ENCODE measurements at places on chromosomes 13 and 19.

DNA sequence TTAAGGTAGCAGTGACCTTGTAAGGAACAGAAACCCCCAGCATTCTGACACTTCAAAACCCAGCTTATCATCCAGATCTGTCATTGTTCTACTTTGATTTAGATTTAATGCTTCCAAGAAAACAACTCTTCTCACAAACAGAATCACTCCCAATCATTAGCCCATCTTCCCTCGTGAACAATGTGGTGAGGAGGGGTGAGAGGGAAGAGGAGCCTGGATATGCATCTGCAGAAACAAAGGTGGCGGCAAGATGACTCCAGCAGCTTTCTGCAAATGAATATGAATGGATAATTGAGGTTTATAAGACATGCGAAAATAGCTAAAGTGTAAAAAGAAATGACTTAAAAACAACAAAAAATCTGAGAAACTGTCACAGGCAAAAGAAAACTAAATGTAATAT is 859.9 kb upstream of the SLC10A2 start:
- no peak for DNase-seq

- DNase-seq: no peak
These were observed 3.1 kb upstream of the PRR20A start for GRCh38 chr13:57137585-57137984.

GRCh38 chr19:2728783-2729387 is 7.7 kb upstream of the DIRAS1 start:
- DNase-seq: no peak

DNA sequence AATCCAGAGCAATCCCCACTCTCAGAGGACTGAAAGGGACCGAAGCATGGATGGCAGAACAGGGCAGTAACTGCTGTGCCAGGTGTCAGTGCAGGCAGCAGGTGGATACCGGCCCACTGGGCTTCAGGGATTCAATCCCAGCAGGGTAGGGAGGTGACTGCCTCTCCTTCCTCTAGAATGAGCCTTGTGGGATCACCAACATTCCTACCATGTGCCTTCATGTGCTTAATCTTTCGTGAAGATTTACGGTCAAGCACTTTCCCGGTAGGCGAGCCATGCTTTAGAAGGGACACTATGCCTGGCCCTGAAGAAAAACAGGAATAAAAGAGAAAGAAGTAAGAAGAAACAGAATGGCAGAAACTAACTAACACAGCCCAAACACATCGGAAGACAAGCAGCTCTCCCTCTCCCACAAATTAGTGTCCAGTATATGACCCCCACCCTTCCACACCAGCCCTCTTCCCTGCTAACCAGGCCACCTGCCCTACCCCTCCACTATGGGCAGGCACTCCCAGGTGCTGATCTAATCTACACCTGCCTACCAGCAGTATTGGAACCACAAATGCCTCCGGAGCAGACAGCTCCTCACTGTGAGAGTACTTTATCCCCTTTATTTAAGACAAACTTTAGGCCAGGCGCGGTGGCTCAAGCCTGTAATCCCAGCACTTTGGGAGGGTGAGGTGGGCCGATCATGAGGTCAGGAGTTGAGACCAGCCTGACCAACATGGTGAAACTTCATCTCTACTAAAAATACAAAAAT is 162.5 kb downstream of the NUFIP1 start:
- no peak for DNase-seq

DNA sequence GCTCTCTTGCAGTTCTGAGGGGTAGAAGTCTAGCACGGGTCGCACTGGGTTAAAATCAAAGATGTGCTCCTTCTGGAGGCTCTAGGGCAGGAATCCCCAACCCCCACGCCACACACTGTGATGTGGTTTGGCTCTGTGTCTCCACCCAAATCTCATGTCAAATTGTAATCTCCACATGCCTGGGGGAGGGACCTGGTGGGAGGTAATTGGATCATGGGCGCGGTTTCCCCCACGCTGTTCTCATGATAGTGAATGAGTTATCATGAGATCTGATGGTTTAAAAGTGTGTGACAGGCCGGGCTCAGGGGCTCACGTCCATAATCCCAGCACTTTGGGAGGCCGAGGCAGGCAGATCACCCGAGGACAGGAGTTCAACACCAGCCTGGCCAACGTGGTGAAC is 26.6 kb upstream of the CALM3 start:
- DNase-seq: peak; percentile 9

GRCh38 chr13:33262594-33262993 is 23.0 kb downstream of the STARD13 start:
- no peak for DNase-seq

DNA sequence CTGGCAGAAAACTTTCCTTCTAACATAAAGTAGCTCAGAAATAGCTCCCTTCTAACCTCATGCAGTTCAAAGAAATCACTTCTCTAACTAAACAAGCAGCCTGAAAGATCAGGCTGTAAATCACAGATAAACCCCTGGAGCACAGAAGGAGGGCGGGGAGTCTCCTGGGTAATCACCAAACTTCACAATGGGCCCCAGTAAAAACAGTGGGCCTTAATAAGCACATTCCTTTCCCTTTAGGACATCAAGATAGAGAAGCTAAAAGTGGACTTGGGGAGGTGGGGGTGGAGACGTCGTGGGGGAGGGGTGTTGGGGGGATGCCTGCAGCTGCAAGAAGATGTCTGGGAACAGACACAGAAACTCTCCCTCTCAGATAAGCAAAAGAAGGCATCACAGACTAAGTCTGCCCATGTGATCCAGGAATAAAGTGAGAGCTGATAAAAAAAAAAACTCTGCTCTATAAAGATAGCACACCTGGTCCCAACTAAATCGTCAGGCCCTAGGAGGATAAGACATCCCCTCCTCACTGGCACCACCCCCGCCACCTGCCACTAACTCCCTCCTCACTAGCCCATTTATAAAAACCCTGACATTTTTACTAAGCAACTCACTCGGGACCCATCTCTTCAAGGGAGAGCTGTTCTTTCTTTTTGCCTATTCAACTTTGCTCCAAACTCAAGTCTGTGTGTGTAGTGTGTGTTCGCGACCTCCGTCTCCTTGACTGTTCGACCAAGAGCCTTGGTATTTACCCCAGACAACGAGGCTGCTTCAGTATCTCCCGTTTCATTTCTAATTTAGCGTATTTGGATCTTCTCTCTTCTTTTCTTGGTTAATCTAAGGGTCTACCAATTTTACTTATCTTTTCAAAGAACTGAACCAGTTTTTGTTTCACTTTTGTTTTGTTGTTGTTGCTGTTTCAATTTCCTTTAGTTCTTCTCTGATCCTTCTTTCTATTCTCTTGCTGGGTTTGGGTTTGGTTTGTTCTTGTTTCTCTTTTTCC is 31.7 kb downstream of the DNAJC15 start:
- DNase-seq: peak; percentile 86

- DNase-seq: peak; percentile 8
These were observed 140.5 kb downstream of the KLF12 start for GRCh38 chr13:73993661-73994060.

DNA sequence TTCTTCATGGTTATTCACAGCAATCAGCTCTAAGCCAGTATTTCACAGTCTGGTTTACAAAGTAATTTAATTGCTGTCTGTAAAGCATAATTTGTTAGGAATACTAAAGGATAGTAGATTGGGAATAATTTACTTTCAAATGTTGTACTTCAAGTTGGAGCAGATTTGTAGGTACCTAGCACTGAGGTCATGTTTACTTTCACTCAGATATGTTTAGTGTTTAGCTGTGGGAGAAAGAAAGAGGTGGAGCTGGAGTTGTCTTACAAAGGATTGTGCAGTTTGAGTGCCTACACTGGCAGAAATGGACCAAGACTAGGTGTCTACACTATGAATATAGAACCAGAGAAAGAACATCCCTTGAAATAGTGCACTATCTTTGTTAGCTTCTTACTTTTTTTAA is 464.6 kb downstream of the PCDH9 start:
- DNase-seq: no peak

GRCh38 chr19:58361900-58362271 is 665 bp downstream of the ZNF497 start:
- no peak for DNase-seq

DNA sequence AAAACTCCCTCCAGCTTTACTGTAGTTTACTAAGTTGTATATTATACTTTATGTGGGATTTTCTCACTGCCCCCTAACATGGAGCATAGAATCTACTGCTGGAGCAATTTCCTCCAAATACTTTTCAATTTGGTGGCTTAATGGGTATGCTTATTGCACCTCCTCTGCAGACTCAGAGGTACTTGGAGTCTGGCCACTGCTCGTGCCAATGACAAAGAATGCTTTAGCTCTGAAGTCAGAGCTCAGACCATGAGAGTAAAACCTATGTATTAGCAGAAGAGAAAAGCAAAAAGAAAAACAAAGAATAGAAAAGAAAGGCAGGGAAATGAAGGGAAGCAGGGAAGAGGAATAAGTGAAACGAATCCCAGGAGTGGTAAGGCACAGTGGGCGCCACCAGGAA is 71.9 kb downstream of the SUCLA2 start:
- no peak for DNase-seq

- DNase-seq: no peak
These were observed 6.1 kb downstream of the MKNK2 start for GRCh38 chr19:2044709-2045500.

DNA sequence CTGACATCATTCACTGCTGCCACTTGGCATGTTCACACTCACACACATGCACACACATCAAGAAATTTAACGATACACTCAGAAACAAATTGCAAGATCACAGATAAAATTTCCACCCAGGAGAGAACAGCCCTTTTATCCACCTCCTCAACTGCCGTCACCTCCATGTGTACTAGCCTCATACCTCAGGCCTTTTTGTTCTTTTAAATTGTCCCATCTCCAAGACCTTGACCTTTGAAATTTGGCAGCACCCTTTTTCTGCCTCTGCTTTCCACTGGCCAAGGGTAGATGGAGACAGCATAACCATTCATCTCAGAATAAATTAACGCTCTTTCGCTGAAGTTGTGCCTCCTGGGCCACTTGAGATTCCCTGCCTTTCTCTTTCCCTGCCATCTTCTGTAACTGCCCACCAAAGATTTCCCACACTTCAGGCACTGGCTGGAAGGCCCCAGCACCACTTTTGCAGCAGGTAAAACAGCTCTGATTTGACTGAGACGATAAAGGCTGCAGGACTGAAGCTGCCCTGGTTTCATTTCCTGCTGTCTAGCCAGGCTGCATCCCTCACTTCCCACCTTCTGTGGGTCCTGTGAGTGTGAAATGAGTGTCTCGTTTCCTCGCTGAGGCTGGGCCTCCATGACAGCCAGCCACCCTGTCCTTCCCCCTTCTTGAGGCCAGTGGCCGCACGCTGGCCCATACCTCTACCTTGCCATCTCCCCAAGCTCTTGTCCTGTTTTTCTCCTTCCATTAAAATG is 39.3 kb downstream of the MBNL2 start:
- DNase-seq: no peak

DNA sequence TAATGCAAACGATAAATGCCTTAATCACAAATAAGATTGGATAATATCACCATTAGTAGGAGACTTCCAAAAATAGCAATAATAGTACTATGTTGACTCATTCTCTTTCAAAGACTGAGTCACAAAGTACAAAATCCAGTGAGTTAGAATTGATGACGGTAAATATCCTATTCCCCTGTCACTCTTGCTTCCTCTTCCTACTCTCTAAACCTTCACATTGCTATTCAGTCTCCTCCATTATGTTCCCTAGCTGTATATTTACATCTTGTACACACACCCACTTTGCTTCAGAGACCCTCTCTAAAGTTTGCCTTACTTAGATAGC is 26.3 kb upstream of the INTS6 start:
- DNase-seq: no peak

- no peak for DNase-seq
These were observed 12.3 kb upstream of the ZNF556 start for GRCh38 chr19:2854849-2855248.

DNA sequence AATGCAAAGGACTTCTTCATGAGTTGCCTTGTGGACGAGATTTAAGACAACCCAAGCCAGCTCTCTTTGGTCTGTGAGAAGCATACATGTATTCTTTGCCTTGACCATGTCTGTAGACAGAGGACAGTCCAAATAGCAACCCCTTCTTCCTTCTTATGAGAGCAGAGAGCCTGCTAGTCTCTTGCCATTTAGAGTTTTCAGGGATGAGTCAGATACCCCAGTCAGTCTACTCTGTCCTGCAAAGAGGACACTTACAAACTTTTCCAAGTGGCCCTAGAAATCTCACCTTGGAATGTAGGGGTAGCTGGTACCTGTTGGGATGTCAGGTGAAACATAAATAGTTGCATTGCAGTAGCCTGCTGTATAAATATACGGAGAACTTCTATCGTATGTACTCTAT is 36.7 kb downstream of the DNAJC3 start:
- DNase-seq: no peak

- DNase-seq: no peak
These were observed 566.3 kb downstream of the LIG4 start for GRCh38 chr13:107649079-107649478.

DNA sequence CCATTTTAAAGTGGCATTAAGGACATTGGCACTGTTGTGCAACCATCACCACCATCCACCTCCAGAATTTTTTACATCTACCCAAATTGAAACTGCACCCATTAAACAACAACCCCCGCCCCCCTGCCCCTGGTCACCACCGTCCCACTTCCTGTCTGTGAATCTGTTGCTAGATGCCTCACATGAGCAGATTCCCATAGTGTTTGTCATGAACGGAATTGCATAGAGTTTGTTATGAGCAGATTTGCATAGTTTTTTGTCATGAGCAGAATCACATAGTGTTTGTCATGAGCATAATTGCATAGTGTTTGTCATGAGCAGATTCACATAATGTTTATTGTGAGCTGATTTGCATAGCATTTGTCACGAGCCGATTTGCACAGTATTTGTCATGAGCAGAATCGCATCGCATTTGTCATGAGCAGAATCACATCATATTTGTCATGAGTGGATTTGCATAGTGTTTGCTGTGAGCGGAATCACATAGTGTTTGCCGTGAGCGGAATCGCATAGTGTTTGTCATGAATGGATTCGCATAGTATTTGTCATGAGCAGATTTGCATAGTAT is 54.0 kb upstream of the GTF3A start:
- no peak for DNase-seq

DNA sequence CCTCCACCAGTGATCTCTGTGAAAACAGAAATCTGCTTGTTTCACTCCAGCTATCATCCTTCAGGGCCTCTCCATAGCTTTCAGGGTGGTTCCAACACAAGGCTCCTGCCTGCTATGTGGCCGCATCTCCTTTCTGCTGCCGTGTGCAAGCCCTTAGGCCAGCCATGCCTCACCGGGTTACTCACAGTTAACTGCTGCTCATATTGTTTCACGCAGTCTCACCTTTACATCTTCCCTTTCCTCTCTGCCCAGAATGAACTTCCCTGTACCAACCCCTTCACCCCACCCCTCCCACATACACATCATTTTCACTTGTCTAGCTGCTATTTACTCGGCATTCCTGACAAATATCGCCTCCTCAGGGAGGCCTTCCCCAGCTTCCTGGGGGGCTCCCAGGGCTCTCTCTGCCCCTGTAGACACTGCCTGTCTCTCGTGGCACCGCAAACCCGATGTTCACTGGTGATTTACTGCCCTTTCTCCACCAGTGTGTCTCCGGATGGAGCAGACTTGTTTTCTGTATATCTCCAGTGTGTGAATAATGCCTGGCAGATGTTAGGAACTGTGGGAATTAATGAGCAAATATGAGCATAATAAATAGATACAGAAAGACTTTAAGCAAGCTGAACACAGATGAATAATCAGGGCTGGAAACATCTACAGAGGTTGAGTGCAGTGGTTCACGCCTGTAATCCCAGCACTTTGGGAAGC is 39.3 kb upstream of the GPR183 start:
- no peak for DNase-seq

- DNase-seq: peak; percentile 96
These were observed 767 bp downstream of the ABCA7 start for GRCh38 chr19:1040476-1041271.

GRCh38 chr19:36054733-36055686 is at the start of gene WDR62:
WDR62 (plus strand) TSS chr19:36054897; CDS start chr19:36054972, 75 bp downstream.
- DNase-seq: peak; percentile 98

- no peak for DNase-seq
These were observed 1268.2 kb downstream of the SLITRK1 start for GRCh38 chr13:82614086-82614485.
